Retinal pigment epithelial cell (primary cell): ENCODE measurements at places on chromosomes 11 and 22.

- no peak for DNase-seq
These were observed 33.9 kb upstream of the GAB2 start for GRCh38 chr11:78451371-78452150.

DNA sequence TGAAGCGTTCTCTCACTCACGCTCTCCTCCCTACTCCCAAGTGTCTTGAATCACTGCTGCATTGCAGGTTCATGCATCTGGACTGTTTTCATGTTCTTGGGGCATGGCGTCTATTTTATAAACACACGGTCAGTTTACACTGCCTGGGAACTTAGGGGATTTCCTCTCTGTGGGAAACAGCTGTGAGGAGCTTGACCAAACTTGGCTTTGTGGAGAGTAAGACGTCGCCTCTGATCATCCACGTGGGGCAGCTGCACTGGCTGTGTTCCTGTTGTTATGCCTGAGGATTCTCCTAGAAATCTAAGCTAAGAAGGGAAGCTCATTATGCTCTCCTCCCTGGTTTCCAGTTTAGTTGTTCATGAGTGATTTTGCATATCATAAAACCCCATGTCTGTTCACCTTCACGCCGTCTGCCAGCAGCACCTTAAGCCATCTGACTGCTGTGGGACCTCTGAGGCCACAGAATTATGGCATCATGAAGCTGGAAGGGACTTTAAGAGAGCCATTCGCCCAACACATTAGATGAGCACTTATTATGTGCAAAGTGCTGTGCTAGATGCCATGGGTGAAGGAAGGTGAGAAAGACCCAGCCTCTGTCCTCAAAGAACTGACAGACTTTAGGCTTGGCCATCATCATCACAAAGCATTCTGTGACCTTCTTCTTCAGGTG, 38.8 kb upstream of the POU2AF1 start:
- no peak for DNase-seq

DNA sequence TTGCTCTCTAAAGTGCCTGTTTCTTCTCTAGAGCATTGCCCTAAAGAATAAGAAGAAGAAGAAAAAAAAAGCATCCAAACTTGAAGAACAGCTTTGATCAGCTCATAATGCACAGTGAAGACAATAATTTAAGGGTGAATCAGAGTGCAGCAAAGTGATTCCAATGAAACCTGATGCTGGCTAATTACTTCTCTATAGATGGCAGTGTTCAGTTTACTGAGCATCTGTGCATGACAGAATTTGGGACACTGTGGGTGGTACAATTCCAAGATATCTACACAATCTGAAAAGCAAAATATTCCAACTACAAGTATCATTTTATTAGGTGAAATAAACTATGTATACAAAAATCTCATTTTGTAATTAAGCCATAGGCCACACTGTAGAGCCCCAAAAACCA, 450.5 kb upstream of the CCDC90B start:
- DNase-seq, result no peak

GRCh38 chr11:110318638-110319404, 22.4 kb upstream of the RDX start:
- no peak for DNase-seq

GRCh38 chr22:48453171-48453570, 1374.5 kb downstream of the BRD1 start:
- no peak for DNase-seq

DNA sequence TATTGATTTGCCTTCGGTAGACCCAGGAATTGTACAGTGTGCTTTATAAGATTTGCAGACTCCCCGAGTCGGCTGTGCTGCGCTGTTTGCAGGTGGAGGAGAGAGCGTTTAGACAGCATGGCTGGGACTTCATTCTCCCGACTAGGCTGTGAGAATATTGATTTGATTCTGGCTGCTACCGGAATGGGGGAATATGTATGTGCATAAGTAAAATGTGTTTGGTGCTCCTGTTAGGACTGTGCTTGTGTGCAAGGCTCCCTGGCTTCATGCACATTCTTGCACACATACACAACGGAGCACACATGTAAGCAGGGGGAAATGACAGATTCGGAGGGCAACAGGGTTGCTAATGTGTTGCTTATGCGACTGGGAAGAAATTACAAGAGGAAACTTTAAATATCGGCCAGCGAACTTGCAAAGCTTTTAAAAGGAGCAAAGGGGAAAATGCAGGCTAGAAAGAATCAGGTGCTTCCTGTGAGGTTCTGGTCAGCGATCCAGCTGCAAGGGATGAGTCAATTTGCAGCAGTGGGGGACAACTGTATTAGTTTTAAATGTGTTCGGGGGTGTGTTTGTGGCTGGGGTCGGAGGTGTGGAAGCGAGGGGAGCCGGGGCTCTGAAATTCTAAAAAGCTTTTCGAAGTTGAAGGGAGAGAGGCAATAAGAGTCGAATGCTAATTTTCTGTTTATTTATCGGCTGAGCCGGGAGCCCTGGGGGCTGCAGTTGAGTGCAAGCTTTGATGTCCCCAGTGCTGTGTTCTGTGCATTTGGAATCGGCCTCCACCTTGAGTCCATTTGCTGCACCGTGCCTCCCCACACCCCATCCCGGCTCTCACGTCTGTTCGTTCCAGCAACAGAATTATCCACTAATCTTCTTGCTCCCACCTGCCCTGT, 731 bp downstream of the NTM start:
- no peak for DNase-seq

GRCh38 chr11:119380160-119380826, 1.2 kb downstream of the USP2 start:
- DNase-seq, result no peak

- DNase-seq, result no peak
These were observed 19.7 kb downstream of the MYO7A start for GRCh38 chr11:77147668-77148321.

DNA sequence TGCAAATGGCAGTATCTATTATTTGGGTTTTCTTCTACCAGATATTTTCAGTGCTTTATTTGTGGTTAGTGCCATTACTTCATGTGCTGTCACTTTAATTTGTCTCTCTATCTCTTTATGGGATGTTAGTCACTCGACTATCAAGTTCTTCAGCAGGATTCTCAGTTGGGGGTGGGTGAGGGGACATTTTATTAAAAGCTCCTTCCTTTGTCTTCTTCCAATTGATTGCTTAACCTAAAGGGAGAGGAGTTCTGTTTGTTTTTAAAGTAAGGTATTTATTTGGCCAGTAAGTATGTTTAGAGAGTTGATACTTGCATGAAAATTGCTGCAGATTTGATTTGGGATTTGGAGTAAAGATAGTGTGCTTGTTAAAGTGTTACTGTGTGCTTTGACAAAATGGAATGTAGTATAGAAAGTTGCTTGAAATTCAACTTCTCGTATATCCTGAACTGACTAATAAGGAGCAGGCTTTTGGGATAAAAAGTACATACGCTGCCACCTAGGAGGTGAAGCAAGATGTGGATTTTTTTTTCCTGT, 10.3 kb downstream of the YAP1 start:
- no peak for DNase-seq
